Stimulated activated CD8-positive, alpha-beta memory T cell treated with anti-CD3 and anti-CD28 coated beads, Interleukin-15, amount 100 ng/mL, for 1 hour (primary cell): ENCODE measurements at places on chromosomes 3 and 15.

- DNase-seq: no peak
These were observed 114.9 kb downstream of the GMNC start for GRCh38 chr3:190747571-190747970.

GRCh38 chr15:69305933-69306568 is 7.3 kb downstream of the PAQR5 start:
- no peak for DNase-seq

GRCh38 chr3:10933470-10933804 is 59.1 kb upstream of the SLC6A1 start:
- no peak for DNase-seq

DNA sequence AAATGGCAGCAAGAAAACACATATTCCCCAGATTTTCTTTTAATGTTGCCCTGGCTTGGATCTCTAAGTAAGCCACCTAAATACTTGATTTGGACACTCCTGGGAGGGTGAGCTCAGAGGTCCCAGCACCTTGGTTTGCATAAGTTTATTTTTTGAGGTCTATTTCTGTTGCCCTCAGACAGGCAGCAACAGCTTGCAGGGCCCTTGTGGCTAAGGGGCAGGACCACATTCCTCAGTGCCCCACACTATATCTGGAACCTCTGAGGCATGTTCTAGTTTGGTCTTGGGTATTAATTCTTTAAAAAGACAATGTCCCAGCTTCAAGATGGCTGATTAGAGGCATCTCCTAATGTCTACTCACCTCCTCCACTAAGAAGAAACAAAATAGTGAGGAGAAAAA is 57.5 kb downstream of the IGSF11 start:
- no peak for DNase-seq

GRCh38 chr3:59796456-59796855 is 746.6 kb upstream of the CFAP20DC start:
- DNase-seq: no peak

DNA sequence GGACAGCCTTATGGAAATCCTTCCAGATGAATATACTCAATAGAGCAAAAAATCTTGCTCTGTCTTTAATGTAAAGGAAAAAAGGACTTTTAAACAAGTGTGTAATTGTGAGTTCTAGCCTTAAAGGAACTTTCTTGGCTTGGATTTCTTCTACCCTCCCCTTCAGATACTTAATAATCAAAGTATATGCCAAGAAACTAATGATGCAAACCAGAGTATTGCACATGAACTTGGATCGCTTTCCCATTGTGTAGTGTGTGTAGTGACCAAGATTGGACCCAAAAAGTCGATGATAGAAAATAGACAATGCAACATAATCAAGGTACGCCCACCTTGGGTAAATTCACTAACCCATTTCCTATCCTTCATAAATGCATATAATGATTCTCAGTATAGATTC is 123.8 kb downstream of the TIGIT start:
- no peak for DNase-seq

GRCh38 chr3:128167973-128168674 is 14.8 kb downstream of the EEFSEC start:
- DNase-seq: no peak

DNA sequence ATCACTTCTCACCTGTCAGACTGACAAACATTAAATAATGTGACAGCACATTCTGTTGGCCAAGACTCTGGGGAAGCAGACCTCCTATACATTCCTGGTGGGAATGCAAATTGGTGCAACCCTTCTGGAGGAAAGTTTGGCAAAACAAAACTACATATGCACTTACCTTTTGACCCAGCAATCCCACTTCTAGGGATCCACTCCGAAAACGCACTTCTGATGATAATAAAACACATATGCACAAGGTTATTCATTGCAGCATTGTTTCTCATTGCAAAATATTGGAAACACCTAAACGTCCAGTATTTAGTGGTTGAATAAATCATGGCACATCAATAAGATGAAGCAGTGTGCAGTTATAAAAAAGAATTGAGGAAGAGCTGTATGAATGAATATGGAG is 145.5 kb upstream of the ABHD17C start:
- DNase-seq: no peak

DNA sequence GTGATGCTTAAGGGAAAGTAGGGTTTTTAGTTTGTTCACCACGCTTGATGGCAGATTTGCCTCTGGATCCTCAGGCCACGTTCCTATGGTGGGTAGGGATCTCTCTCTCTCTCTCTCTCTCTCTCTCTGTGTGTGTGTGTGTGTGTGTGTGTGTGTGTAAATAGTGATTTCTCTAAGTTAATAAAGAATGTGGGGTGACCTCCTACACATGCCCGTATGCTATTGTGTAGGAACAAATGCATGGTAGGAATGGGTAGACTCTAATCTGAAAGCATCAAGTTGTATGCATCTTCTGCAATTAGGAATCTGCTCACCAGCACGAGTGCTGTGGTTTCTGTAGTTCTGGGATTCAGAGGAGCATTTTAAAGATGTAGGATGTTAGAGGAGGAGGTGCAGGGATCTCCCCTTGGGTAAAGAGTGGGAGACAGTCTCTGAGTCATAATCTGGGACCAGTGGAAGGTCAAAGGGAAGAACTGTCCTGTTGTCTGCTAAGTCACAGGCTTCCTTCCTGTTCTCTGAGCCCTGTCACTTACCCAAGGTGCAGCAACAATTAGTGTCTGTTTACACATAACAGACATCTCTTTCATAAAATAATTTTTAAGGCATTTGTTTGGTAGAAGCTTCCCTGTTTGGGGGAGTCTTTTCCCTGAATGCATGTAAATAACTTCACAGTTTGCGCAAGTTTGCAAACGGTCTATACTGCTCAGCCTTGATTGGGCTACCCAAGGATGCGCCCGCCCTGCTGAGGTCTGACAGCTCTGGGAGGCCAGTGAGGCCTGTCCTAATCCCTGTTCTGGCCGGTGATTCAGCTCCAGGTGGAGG is 139.8 kb downstream of the IGF1R start:
- DNase-seq: no peak

DNA sequence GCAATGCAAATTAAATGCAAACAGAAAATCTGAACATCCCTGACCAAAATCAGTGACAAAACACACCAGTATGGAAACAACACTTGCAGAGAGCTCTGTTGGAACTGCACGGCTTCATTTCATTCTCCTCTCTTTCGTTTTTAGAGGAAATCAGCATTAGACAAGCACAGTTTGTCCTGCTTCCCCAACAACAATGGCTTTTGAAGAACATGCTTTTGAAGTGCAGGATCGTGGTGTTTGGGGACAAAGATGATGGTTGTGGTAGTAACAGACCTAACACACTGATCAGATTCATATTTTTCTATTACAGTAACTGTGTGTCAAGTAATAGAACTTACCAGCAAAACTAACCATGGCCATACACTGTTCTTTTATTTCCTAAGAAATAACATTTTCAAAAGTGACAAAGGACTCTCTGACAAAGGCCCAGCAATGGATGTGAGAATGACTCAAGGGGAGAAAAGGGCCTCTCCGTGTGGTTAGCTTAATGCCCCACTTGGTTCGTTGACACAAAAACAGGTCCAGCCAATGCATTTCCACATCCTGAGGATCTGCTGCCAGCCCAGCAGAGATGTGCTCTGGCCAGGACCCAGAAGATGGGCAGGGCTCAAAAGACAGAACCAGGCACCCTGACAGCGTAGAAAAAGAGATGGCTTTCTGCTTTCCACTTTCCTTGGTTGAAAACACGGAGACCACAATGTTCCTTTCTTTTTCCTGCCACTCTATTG is 84.1 kb downstream of the CCNL1 start:
- DNase-seq: no peak

DNA sequence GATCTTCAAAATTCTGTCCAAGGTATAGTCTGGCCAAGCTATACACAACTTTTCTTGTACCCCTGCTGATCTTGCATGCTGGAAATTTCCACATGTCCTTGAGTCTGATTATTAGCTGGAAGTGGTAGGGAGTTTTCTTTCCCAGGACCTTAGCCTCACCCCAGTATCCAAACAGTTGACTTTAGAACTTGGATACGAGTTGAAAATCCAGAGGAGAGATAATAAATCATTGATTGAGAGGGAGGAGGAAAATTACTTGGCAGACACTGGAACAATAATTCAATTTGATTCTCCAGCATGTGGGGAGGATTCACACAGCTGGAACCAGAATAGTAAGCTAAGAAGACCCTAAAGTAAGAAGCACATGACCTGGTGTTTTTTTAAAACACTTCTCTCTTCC is 116.4 kb downstream of the IL5RA start:
- DNase-seq: no peak

GRCh38 chr3:130276203-130276803 is 69.2 kb upstream of the COL6A5 start:
- DNase-seq: no peak

DNA sequence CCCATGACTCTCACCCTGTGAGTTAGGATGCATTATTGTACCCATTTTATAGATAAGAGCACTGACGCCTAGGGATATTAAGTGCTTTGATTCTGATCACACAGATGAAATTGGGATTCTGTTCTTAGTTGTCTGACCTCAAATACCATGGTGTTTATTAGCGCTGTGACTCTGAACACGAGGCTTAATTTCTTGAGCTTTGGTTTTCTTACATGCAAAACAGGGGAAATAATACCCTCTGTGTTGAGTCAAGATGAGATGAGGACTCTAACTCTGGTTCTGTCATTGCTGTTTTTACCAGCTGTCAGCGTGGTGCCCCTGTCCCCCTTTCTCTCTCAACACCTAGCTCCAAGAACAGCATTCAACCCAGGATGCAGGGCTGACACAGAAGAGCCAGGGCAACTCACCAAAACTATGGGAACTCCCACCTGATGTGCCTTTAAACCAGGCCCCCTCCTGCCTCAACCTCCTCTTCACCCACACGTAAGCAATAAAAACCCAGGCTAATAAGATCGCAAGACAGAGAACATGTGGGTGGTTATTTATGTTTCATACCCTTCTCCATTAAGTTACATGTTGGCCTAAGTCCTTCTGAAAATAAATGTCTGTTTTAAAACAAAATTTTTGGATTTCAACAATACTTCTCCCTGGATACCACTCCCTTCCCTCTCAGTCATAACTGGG is 100.1 kb upstream of the SPATA12 start:
- DNase-seq: no peak

DNA sequence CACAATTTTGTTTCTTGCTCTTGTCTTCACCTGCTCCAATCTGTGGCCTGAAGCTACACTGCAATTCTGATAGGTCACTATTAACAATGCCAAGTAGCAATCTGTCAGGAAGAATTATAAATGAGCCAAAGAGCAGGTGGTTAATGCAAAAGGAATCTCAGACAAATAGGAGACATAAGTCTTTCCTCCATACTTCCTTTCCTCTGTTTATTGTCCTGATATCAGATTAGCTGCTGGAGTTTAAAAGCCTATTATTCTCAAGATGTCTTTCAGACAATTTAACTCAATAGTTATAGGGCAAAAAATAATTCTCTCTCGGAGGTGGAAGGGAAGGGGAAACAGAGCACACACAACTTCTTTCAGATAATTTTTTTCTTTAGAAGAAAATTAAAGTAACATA is 491.6 kb downstream of the MFSD1 start:
- DNase-seq: no peak

DNA sequence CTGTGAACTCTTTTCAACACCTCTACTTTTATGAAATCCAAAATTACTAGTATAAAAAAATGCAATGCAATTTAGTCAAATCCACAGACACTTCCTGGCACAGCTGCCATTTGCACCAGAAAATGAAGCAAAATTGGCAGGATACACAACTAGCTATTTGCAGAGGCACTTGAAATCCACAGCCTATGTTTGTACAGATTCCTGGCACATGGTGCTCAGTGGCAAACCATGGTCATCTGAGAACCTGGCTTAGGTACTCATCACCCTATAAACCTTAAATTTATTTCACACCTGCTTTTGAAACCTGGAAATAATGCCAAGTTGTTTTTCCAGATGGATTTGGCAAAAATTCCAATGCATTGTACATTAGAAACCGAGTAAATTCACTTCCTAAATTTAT is 20.2 kb upstream of the PPM1L start:
- DNase-seq: no peak

- no peak for DNase-seq
These were observed 22.4 kb downstream of the LRRK1 start for GRCh38 chr15:100941536-100941935.

DNA sequence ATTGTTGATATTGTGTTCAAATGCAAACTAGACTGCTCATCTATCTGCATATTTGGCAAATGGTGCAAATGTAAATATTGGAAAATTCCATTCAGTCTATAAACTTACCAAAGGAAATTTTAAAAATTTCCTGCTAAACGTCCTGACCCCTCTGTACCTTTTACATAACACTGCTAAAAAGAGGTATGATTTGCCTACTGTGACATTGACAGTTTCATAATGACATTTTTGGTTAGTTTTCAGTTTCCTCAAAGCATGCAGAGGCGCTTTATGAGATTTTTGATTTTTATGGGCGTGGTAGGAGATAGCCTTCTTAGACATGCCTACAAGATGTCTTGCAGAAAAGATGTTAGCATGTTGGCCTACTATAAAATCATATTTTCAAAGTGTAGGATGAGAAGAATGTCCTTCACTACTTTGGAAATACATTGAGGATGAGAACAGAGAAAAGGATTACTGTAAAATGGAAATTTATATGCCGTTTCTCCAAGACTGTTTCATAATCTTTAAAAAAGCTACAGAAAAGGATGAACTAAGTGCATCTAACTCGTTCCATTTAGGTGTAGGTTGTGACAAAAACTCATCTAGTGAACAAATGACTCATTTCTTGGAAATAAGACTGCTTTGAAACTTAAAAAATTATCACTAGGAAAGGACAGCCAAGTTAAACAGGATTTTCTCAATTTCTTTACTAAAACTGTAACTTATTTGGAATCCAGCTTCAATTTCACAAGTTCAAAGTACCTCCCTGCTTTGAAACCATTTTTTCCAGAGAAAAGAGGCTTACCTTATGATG is 14.5 kb upstream of the ISLR start:
- DNase-seq: no peak

DNA sequence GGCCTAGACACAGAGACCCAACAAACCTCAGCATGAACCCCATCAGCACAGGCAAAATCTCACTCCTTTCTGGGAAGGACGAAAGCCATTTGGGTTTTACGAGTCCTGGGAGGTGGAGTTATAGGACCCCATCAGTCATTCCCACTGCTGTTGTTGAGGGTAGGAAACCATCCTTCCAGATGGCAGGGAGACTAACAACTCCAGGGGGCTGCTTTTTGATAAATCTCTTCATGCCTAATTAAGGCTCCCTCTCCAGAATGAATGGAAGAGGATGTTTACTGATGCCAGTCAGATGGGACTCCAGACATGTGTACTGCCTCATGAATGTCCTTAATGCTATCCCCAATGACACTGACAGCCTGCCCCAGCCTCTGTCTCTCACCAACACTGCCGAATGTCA is 75.3 kb downstream of the ST8SIA2 start:
- DNase-seq: no peak

DNA sequence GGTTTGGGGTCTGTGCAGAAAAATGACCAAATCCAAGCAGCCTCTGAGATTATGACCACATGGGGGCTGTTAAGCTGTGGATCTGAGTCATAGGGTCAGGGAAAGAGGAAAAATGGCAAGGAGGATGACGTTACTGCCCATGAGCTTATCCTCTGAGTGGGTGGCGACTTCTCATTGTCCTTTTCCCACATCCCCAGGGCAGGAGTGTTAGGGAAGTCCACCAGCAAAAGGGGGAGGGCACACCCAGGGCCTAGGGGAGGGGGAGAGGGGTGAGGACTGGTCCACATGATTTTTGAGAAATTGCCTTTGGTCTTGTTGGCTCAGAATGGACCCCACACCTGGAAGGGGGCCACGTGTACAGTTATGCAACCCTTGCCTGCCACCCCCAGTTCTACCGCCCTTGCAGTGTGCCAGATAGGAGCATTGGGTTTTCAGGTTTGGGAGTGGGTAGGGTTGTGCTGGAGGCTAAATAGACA is 2.6 kb downstream of the CD276 start:
- no peak for DNase-seq
